ENCODE measurements at places on chromosomes 7 and 10.

- DNase-seq = no peak
Measured at GRCh38 chr7:50962281-50962883, 179.7 kb upstream of the GRB10 start.

GRCh38 chr10:48582970-48583369 is 21.9 kb downstream of the ARHGAP22 start:
- DNase-seq = no peak

DNA sequence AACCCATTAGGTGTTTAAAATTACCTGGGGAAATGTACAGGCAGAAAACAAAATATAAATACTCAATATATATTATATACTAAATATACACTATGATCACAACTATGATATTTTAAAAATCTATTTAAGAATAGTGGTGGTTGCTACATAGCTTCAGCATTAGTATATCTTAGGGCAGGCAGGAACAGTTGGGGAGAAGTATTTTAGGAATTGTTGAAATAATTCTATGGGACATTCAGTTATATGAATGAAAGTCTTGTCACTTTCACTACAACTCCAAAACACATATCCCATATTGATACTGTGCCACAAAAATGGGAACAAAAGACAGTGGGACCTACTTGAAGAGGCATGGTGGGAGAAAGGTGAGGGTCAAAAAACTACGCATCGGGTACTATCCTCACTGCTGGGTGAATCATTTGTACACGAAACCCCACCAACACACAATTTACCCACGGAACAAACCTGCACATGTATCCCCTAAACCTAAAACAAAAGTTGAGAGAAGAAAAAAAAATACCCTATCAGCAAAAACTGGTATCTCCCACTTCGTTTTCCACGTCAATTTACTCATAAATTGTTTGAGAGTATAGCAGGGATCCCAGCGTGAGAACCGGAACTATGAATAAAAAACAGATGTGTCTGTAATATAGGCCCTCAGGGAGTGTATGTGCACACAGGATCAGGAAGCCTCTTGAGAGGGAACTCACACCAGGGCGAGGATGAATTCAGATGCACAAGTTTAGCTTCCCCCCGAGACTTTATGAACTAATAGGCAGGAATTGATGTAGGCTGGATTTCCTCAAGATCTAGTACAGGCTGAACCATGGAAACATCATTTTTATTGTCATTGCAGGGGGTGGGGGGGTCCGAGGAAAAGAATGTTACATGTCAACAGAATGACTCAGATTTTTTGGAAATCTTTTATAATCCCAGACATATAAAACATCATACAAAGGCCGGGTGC is 16.2 kb downstream of the SLC16A12 start:
- DNase-seq = no peak

DNA sequence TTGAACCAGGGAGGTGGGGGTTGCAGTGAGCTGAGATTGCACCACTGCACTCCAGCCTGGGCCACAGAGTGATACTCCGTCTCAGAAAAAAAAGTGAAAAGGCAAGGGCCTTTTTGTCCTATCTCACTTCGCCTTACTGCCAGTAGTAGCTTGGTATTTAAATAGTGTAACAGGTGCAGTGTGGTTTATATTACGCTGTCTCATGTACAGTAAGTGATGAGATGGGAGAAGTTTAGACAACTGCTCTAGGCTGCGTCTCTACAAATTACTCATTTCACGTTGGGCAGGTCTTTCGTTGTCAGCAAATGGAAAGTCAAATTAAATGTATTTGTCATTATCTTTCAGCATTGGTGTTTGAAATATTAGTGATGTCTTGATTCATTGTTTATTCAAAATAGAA is 15.5 kb upstream of the PFKFB3 start:
- no peak for DNase-seq

GRCh38 chr7:131466735-131467365 is 89.6 kb downstream of the PODXL start:
- no peak for DNase-seq

DNA sequence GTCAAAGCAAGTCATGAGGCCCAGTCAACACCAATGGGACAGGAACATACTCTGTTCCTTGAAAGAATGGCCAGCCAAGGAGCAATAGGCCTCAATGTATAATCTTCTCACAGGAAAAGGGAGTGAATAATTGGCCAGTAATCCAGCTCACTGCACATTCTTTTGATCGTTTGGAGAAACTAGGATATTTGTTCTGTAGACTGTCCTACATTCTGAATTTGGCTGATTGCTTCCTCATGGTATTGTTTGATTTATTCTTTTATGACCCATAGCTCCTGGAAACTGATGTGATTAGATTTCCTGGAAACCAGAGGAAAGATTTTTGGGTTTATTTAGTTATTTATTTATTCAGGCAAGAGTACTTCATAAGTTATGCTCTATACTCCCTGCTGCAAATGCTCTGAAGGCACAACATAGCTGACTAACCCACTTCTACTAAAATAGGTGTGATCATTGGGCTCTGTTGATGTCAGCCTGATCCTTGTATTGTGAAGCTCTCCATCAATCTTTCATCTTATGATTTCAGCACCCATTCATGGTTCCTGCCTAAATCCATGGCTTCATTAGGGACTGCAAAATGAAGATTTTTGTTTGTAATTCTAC is 745.2 kb downstream of the SUGCT start:
- no peak for DNase-seq

DNA sequence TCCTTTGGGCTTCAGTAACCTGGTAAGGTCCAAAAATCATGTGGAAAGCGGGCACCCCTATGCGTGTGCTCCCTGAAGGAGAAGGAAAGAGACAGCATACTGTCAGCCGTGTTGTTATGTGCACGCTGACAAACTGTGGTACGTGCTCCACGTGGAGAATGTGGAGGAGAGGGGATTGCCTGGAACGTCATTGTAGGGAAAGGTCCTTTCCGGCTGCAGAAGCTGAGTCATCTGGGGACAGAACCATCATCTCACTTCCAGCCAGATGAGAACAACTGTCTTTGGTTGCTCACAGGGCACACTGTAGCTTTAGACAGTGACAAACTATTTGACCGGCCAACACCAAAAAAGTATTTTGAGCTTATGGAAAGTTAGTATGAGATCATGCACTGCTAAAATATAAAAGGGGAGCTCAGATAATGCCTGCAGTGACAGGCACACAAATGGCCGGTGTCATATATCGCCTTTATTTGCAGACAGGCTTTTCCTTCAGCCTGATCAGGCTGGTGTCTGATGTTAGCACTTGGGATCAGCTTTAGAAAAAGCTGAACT is 38.8 kb upstream of the GRB10 start:
- DNase-seq = peak; percentile 33
